ENCODE measurements at places on chromosomes 5 and 9. TPM values are rescaled to one million over a fixed set of nuclear protein-coding genes. Genes with fewer than 3 reads are reported as not detected.

NOXA1 gene
- 18.5 TPM for total RNA-seq

DNA sequence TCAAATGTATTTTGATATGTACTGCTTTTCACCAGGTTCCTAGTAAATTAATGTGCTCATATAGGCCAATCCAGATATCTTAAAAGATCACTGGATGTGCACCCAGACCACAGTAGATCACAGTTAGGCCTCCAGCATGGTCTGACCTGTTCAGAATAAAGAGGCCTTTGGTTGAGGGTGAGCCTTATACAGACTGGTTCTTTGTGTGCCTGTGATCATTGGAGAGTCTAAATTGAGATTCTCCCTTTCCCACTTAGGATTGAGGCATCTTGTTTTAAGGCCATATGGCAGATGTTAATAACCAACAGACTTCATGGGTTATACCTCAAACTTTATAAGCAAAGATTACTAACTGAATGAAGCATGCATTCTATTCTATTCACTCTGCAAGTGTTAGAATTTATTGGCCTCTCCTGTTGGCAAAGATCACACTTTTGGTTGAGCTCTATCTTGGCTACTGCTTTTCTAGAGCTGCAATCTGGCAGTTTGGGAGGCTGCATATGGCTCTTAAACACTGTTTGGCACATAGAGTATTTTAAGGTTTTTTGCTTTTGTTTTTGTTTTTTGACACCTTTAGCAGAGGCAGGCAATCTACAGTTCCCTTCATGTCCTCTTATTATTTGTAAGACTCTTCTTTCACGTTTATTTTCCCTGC is 8.5 kb downstream of the CHSY3 start:
- no peaks in the 10 kb centered on the region for H3K4me1 ChIP-seq
- DNase-seq: no peak

GRCh38 chr9:105963343-105964099 is 269.2 kb downstream of the TMEM38B start:
- no peaks in the 10 kb centered on the region for H3K4me1 ChIP-seq
- DNase-seq: no peak
- H3K36me3 ChIP-seq: no peaks in the 10 kb centered on the region
- no peaks in the 10 kb centered on the region for H3K27me3 ChIP-seq
- H3K27ac ChIP-seq: no peak overlapping the region

DNA sequence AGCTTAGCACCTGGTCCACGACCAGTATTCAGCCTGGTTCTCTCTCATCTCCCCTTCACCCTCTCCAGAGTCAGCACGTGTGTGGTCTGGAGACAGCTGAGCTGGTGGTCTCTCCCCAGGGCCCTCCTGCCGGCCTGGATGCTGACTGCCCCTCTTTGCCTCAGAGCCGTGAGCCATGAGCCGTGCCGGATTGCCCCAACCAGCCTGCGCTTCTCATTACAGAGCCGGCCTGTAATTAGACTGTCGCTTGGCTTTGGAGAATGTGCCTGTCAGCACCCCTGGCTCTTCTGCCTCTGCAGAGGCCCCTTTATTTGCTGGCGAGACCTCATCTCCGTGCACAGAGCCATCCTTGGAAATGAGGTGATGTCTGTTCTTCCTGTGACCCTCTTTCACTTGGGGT is 118.7 kb upstream of the BOD1 start:
- no peaks in the 10 kb centered on the region for H3K36me3 ChIP-seq
- no peaks in the 10 kb centered on the region for H3K27me3 ChIP-seq
- no peak overlapping the region for H3K4me3 ChIP-seq
- H3K27ac ChIP-seq: no peak overlapping the region

Data from ovary (tissue), 10 donors.